ENCODE measurements at places on chromosomes 1 and 21.

DNA sequence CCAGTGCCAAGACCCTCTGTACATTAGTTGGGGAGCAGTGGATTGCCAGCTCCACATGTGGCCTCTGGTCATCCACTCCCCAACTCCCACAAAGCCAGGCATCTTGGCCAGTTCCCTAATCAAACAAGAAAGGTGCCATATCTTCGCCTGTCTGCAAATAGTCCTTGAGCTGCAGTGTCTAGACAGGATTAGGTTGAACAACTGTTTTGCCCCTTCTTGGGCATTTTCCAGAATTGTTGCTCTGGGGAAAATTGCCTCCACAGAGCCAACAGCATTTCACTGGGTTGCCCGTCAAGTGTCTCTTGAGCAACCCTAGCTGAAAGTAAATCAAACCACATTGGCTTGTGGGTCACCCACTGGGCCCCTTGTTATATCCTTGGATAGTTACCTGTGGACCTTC, 109.3 kb downstream of the GDAP2 start:
- DNase-seq = no peak

- DNase-seq = no peak
Measured at GRCh38 chr21:42092771-42093170, 21.7 kb downstream of the UMODL1 start.

DNA sequence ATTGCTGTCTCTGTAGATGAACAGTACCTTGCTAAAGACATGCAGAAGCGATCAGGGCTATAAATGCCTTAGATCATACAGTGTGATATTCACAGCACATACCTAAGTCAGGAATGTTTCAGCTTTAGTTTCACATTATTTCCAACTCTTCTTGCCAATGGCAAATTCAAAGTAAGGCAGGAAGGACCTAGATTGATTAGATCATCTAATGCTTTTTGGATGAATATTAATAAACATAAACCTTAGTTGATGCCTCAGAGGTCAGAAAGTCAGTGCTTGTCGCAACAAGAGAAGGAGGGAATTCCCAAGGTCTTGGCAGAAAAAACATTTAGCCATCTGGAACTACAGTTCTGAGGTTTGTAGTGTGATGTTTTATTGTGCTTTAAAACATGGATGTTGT, 122.3 kb downstream of the TNFSF18 start:
- no peak for DNase-seq

DNA sequence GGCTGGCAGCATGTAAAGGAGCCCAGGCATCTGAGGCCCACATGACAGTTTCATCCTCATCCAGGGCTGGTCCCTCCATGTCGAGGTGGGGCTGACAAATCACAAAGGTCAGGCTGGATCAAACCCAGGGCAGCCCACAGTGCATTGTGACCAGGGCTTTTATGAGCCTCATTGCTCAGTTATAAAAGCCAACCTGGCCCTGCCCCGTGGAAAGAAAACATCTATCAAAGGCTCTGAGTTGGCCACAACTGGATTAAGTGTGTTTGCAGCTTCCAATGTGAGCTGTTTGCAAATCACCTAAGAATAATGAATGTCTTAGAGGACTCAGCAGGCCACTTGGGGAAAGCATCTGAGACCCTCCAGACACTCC, 45.4 kb downstream of the GRHL3 start:
- DNase-seq = no peak

- DNase-seq = no peak
Measured at GRCh38 chr1:75132242-75132811, 1.9 kb upstream of the LHX8 start.

DNA sequence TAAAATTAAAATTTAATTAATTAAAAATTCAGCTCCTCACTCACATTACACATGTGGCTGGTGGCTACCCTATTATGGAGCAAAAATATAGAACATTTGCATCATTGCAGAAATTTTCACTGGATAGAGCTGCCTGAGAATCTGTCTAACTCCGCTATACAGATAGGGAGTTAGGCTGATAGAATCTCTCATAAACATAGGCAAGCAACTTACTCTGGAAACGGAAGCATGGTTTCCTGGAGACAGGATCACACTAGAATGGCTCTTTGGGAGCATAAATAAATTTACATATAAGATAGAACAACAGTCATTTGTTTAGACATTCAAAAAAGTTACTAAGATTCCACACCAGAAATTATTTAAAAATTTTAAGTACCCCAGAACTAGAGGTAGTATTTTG, 12.2 kb upstream of the LAMC2 start:
- no peak for DNase-seq

DNA sequence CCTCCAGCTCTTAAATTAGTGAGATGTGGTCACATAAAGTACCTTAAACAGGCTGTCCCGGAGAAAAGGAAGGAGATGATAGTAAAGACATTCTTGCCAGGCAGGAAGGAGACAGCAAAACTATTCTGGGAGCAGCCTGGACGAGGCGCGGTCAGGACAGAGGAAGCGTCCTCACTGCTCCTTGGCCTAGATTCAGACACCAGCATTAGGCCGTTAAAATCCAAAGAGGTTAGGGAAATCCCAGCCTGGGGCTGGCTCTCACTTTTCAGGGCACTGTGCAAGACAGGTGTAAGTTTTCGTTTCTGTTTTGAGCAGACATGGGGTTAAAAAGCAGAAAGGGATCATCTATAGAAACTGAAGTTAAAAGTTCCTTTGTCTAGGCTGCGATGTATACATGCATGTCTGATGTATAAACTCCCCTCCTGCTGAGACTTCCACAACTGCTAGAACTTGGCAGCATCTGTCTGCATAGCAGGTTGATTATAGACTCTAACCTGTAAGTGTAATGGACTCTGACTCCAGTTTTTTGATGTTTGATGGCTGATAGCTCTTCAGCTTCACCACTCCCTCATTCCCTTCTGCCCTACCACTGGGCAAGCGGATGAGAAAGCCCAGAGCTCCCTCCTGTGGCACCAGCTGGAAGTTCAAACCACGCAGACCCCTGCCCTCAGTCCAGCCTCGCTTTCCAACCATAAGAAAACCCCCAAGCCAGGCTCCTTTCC, 21.5 kb downstream of the STPG1 start:
- DNase-seq = no peak

DNA sequence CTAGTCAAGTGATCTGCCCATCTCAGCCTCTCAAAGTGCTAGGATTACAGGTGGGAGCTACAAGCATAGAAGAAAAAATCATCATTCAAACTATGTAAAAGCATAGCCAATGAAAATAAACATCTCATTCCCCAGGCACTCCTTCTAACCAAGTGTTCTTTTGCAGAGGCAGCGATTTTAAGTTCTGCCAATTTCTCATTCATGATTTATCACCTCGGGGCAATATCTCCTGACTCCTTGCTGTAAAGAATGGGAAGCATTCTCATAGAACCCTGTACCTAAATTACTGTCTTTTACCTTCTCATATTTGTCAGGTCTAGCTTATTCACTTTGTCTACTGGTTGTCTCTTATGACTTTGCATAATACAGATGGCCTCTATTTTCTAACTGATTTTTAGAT, 32.5 kb upstream of the IVNS1ABP start:
- no peak for DNase-seq

DNA sequence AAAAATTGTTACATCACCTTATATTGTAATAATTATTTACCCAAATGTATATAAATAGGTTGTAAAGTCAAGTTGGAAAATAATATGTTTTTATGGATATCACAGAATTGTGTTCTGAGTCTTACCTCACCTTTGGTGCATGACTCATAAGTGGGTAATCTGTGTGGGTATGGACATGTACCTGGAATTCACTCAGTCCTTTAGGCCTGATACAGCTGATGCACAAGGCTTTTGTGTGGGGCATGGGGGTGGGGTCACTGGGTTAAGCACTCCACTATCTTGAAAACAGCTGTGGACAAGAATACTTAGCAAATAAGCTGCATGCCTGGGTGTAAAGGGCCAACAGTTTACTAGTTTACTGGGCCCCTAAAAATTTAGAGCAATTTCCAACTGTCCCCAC, 34.4 kb downstream of the INKA2 start:
- DNase-seq = no peak

DNA sequence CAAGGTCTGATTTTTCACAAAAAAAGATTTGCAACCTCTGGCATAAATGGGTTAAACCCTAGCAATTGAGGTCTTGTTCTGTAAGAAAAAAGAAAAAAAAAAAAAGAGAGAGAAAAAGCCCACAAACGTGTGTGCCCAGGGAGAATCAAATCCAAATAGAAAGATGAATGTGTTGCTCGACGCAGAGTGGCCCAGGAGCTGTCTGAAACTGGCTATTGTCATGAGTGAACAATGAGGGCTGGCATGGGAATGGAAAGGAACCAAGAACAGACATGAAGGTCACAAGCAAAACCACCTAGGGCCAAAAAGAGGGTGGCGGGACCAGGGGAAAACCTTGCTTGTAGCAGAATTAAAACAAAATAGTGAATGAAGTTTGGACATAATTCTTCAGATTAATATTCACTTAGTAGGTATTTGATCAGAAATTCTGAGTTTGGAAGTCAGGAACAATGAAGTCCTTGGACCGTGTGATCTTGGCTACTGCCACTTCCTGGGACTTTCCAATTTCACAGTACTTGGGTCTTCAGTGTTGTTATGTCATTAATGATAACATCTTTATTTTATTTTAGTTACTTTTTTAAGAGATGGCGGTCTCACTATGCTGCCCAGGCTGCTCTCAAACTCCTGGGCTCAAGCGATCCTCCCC, 3.1 kb downstream of the ENO1 start:
- DNase-seq = no peak

GRCh38 chr1:231335663-231336602, 1.7 kb downstream of the EXOC8 start:
- DNase-seq = no peak

- no peak for DNase-seq
Measured at GRCh38 chr1:236853921-236854604, 59.0 kb downstream of the MTR start.

DNA sequence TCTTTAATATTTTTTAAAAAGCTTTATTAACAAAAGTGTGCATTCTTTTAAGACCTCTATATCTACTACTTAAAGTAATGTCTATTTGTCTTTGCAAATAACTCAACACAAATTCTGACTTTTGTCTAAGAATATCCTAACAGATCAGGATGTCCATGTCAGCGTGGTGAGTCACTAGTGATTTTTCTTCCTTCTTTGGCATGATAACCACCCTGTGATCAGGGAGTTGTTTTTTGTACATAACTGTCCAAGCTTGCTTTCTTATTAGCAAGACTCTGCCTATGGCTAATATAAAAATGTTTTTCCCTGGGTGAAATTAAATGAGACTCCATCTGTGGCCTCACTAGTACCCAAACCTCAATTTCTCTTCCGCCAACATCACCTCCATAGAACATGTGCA, 688.9 kb upstream of the ADGRL2 start:
- no peak for DNase-seq

DNA sequence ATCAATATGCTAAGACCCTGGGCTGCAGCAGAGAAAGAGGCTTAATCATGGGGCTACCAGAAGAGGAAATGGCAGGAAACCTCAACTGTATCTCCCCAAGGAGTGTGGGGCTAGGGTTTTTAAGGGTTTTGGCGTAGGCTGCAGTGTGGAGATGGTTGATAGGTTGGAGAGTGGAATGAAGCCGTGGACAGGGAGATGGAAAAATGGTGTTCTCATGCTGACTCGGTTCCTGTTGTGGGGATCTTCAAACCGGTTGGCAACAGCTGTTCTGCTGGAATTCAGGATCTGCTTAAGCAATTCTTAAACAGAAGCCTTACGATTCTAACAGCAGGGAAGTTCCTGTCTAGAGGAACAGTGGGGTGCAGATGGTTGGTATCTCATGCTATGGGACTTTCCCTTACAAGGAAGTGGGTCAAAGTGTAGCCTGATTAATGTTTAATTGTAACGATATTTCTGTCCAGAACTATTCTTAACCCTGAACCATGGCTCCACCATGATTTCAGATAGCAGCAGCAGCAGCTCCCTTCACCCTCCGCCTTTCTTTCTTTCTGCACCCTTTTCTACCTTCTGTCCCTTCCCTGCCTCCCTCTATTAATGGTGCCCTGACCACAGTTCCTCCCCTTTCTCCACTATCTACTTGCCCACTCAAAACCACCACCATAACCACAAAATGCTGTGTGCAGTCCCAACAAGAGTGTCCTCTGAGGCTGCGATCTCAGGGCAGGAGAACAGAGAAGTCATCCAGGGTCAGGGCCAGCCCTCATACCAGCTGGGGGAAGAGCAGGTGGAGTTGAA, 30.8 kb downstream of the RSPH1 start:
- no peak for DNase-seq

DNA sequence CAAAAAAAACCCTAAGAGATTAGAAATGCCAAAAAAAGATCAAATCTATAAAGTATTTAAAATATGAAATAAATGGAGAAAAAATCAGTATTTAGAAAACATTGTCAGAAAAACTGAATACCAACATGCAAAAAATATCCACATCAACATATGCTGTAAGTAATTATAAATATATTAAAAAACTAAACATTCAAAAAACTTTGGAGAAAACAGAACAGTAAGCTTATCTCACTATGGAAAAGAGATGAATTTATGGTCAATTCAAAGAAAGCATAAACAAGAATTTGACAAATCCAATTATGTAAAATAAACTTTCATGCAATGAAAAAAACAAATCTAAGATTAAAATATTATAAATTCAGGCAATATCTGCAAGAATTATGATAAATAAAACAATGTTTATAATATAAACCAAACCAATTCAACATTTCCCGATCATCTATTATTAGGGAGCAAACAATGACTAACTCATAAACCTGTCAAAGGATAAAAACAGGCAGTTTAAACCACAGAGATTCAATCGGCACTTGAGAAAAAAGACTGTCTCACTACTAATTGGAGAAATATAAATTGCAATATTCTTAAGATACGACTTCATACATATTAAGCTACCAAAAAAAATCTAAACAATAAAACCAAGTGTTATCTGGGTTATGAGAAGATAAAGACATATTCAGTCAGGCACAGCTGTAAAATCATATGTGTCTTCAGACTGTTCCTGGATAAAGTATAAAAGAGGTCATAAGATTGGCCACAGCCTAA, 21.8 kb downstream of the EYA3 start:
- DNase-seq = no peak
